ENCODE measurements at places on chromosomes 5 and 9. TPM values are rescaled to one million over a fixed set of nuclear protein-coding genes. Genes with fewer than 3 reads are reported as not detected.

The POLE3 gene
- total RNA-seq, result 26.8 TPM

The F2RL2 gene
- total RNA-seq, result 2.4 TPM

The MSH3 gene
- 16.8 TPM for total RNA-seq

The C5orf58 gene
- 1.5 TPM for total RNA-seq

The SAXO1 gene
- total RNA-seq, result not detected

The SYNPO gene
- 58.4 TPM for total RNA-seq

The CDHR2 gene
- total RNA-seq, result not detected

The MAT2B gene
- 27.6 TPM for total RNA-seq

The CLTB gene
- 233 TPM for total RNA-seq

The SH3TC2 gene
- 92.1 TPM for total RNA-seq

The SLC46A2 gene
- 1.8 TPM for total RNA-seq

The C5orf52 gene
- not detected for total RNA-seq

The PCDHA12 gene
- 4.9 TPM for total RNA-seq

The STK32A gene
- 9.6 TPM for total RNA-seq

The EIF4E1B gene
- total RNA-seq, result not detected

The NEUROG1 gene
- not detected for total RNA-seq

The ARL14EPL gene
- total RNA-seq, result 0.21 TPM

The SLC1A3 gene
- total RNA-seq, result 22.0 TPM

The BTNL8 gene
- total RNA-seq, result not detected

The SLC36A3 gene
- total RNA-seq, result not detected

The CDH6 gene
- total RNA-seq, result 21.0 TPM

The STPG3 gene
- total RNA-seq, result not detected

All from tibial nerve (tissue), 4 donors.